ENCODE measurements at places on chromosomes 7 and 10. TPM values are rescaled to one million over a fixed set of nuclear protein-coding genes. Genes with fewer than 3 reads are reported as not detected.

- H3K4me3 ChIP-seq, result peak overlapping the region; percentile 89
- peaks cover 68% of the 10 kb centered on the region for H3K27me3 ChIP-seq
- peak overlapping the region; percentile 83 for H3K27ac ChIP-seq
- H3K4me1 ChIP-seq, result peaks cover 8% of the 10 kb centered on the region
- no peaks in the 10 kb centered on the region for H3K36me3 ChIP-seq
- DNase-seq, result peak; percentile 82
Observed at GRCh38 chr7:148699024-148699781, 500 bp downstream of the CUL1 start.

DNA sequence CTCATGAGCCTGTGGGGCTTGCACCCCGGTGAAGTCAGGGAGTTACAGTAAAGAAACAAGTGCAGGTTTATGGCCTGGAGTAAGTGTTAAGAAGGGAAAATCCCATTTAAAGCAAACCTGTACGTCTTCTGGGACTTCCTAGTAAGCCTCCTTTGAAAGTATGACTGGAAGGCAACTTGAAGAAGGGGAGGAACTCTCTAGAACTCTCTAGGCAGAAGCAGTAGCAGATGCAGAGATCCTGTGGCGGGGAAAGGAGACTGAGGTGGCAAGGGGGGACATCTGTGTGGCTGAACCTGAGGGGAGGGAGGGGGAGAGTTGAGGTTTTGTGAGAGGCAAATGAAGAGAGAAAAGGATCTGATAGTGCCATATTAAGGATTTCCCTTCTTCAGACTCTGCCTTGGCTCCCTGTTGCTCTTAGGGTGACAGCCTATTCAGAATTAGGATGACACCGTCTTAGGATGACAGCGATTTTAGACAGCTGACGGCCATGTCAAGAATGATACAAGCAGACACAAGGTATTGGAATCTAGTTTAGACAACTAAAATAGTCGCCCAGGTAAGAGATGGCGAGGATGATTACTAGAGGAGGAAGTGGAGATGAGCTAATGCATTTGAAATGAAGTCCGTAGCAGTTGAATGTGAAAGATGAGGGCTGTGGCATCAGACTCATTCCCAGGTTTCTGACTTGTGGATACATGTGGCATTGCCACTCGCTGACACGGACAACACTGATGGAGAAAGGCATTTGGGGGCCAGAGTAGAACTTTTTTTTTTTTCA is 29.0 kb downstream of the CUL1 start:
- H3K4me3 ChIP-seq, result no peak overlapping the region
- no peak overlapping the region for H3K27ac ChIP-seq
- DNase-seq, result no peak
- no peaks in the 10 kb centered on the region for H3K27me3 ChIP-seq
- H3K4me1 ChIP-seq, result no peaks in the 10 kb centered on the region
- H3K36me3 ChIP-seq, result peaks cover 12% of the 10 kb centered on the region

DNA sequence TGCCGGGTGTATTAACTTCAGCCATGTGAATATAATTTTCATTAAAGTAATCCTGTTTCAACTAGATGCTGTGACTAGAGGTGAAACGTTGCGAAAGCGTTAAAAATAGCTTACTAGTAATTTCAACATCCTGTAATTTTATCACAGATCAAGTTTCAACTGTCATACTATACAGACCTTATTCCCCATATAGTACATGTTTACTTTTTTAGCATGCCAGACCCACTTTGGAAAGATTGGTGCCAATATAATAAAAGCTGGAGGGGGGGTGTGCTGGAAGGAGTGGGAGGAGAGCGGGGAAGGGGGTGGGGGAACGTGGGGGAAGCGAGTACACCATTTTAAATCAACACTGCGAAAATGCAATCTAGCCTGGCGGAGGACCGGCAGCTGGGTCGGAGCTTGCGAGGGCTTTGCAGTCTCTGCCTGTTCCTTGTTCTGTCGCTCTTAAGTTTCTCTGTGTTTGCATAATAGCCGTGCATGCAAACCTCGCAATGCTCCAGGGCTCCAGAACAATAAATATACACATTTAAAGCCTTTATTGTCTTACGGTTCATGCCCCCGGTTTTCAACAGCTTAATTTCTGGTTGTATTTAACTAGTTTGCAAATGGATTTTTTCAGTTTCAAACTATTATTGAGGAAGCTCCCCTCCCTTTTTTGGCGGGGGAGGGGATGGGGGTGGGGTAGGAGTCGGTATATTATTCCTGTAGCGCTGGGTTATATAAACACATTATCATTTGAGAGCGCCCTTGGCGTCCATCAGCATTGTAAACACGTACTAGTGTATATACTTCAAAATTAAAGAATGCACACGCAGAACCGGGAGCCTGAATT is 1.3 kb upstream of the ARID5B start:
- H3K27me3 ChIP-seq, result peaks cover 31% of the 10 kb centered on the region
- H3K36me3 ChIP-seq, result no peaks in the 10 kb centered on the region
- peak; percentile 63 for DNase-seq
- no peak overlapping the region for H3K27ac ChIP-seq

GRCh38 chr10:98172495-98172894 is 38.0 kb downstream of the R3HCC1L start:
- peaks cover 3% of the 10 kb centered on the region for H3K4me1 ChIP-seq
- H3K27me3 ChIP-seq, result no peaks in the 10 kb centered on the region
- H3K36me3 ChIP-seq, result peaks cover 17% of the 10 kb centered on the region
- no peak overlapping the region for H3K4me3 ChIP-seq
- DNase-seq, result no peak

The FAM131B gene
- total RNA-seq, result 1.8 TPM

The STAG3 gene
- total RNA-seq, result 1.2 TPM

- DNase-seq, result no peak
- no peak overlapping the region for H3K27ac ChIP-seq
- H3K36me3 ChIP-seq, result no peaks in the 10 kb centered on the region
Observed at GRCh38 chr7:50306494-50307367, 2.2 kb downstream of the IKZF1 start.

The NUTM2E gene
- not detected for total RNA-seq

The AVL9 gene
- total RNA-seq, result 42.1 TPM

The EBLN1 gene
- total RNA-seq, result not detected

The C7orf33 gene
- total RNA-seq, result not detected

The BEND7 gene
- 9.8 TPM for total RNA-seq
